ENCODE measurements at places on chromosomes 3 and 15. TPM values are rescaled to one million over a fixed set of nuclear protein-coding genes. Genes with fewer than 3 reads are reported as not detected.
A peak's percentile ranks its signal among the peaks of the same experiment; 100 is the strongest.

GRCh38 chr3:29312395-29312794, 31.5 kb downstream of the RBMS3 start:
- H3K27ac ChIP-seq: no peak overlapping the region
- no peaks in the 10 kb centered on the region for H3K27me3 ChIP-seq
- no peaks in the 10 kb centered on the region for H3K36me3 ChIP-seq
- no peak for DNase-seq
- no peaks in the 10 kb centered on the region for H3K4me1 ChIP-seq

- peaks cover 6% of the 10 kb centered on the region for H3K4me1 ChIP-seq
- peak; percentile 40 for DNase-seq
- no peaks in the 10 kb centered on the region for H3K27me3 ChIP-seq
- H3K4me3 ChIP-seq: no peak overlapping the region
Observed at GRCh38 chr15:91032919-91033803, 10.8 kb upstream of the VPS33B start.

- no peak overlapping the region for H3K27ac ChIP-seq
- no peak for DNase-seq
- no peaks in the 10 kb centered on the region for H3K27me3 ChIP-seq
- H3K4me1 ChIP-seq: peaks cover 9% of the 10 kb centered on the region
- peaks cover 9% of the 10 kb centered on the region for H3K36me3 ChIP-seq
- H3K4me3 ChIP-seq: peak overlapping the region; percentile 77
Observed at GRCh38 chr15:49621887-49622286, 1.0 kb downstream of the DTWD1 start.

SV2B gene
- total RNA-seq: not detected

LSG1 gene
- total RNA-seq: 37.9 TPM

Data from CD4-positive, alpha-beta T cell (primary cell).